Stimulated activated CD4-positive, alpha-beta T cell treated with anti-CD3 and anti-CD28 coated beads, Interleukin-15, amount 100 ng/mL, for 1 hour (primary cell): ENCODE measurements at places on chromosomes 5 and 9.

- DNase-seq: no peak
These were observed 289.3 kb upstream of the CTNND2 start for GRCh38 chr5:12193536-12193935.

- no peak for DNase-seq
These were observed 49.8 kb downstream of the CERT1 start for GRCh38 chr5:75461679-75462078.

DNA sequence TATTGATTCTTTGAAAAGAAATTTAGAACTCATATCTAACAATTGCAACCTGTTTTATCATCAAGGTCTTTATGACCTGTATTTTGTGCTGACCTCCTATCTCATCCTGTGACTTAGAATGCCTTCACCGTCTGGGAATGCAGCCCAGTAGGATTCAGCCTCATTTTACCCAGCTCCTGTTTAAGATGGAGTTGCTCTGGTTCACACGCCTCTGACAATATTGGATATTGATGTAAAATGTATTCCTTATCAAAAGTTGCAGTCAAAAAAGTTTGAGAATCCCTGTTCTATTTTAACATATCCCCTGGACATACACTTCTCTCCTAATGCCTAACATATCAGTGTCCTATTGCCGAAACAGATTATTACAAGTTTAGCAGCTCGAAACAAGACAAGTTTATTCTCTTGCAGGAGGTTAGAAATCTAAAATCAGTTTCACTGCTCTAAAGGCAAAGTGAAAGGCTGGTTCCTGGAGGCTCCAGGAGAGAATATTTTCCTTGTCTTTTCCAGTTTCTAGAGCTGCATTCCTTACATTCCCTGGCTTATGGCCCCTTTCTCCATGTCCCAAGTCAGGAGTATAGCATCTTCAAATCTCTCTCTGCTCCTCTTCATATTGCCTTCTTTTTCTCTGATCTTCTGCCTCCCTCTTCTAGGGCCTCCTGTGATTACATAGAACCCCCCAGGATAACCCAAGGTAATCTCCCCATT is 31.5 kb upstream of the LVRN start:
- no peak for DNase-seq

DNA sequence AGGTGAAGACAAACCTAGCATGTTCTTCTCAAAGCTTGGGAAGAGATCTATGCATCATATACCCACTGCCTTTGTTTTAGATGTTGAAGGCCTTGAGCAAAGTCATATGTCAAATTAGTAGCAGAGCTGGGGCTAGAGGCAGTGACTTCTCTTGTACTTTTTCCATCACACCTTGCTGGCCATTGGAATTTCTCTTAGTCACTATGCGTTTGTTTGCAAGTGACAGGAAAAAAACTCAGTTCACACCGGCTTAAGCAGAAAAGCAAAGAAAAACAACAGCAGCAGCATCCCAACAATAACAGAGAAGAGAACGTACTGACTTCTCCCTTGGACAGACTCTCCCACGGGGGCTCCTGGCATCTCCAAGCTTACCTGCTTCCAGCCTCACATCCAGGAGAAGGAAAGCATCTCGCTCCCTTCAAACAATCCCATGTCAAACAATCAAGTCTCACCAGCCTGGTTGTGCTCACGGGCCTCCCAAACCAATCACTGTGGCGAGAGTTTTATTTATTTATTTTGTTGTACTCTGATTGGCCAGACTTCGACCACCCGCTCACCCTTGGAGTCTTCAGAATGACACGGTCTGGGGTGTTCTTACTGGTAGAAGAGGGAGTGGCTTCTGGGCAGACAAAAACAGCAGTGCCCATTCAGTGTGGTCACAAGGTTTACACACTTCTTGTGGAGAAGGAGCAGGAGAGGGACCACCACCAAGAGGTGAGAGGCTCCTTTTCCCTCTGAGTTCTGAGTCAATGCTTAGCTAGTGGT is 83.8 kb upstream of the STC2 start:
- DNase-seq: no peak

GRCh38 chr5:174725991-174726601 is 1.7 kb downstream of the MSX2 start:
- DNase-seq: no peak

GRCh38 chr9:27151693-27152404 is 42.8 kb downstream of the TEK start:
- no peak for DNase-seq
